Right renal cortex interstitium (tissue), 3 donors: ENCODE measurements at places on chromosomes 5 and 9. TPM values are rescaled to one million over a fixed set of nuclear protein-coding genes. Genes with fewer than 3 reads are reported as not detected.

DNA sequence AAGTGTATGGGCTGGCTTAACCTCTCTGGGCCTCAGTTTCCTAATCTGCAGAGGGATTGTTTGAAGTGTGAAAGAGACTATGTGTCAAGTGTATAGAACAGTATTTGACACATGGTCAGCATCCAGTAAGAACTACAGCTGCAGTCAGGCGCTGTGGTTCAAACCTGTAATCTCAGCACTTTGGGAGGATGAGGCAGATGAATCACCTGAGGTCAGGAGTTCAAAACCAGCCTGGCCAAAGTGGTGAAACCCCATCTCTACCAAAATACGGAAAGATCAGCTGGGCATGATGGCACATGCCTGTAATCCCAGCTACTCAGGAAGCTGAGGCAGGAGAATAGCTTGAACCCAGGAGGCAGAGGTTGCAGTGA, 31.9 kb upstream of the STING1 start:
- no peak for DNase-seq

- DNase-seq = no peak
These were observed 79.4 kb downstream of the LURAP1L start for GRCh38 chr9:12854221-12854620.

- DNase-seq = no peak
These were observed 160.6 kb downstream of the PPP2R2B start for GRCh38 chr5:146717951-146718350.

DNA sequence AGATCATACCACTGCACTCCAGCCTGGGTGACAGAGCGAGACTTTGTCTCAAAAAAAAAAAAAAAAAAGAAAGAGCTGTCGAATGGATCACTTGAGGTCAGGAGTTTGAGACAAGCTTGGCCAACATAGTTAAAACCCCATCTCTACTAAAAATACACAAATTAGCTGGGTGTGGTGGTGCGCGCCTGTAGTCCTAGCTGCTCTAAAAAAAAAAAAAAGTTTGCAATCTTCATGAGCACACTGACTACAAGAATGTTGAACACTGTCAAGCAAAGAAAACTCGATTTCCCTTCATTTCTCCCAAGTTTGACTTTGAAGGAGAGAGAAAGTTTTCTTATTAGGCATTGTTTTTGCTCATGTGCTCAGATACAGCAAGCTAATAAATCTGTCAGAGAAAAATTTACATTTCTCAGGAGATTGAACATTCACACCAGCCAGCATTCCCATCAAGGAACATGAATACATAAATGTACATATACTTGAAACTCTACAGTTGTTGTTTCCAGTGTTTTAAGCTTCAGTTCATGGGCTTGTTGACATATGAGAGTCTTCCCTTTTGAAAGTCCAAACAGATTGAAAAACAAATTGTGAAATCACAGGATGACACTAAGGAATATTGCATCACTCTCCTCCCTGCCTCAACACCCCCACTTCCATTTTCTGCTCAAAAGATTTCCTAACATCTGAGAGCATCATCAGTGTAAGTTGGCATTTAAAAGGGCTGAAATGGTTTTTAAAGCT, 81.8 kb downstream of the ARRDC3 start:
- DNase-seq = no peak

- no peak for DNase-seq
These were observed 115.4 kb downstream of the SLC25A46 start for GRCh38 chr5:110854200-110854599.

DNA sequence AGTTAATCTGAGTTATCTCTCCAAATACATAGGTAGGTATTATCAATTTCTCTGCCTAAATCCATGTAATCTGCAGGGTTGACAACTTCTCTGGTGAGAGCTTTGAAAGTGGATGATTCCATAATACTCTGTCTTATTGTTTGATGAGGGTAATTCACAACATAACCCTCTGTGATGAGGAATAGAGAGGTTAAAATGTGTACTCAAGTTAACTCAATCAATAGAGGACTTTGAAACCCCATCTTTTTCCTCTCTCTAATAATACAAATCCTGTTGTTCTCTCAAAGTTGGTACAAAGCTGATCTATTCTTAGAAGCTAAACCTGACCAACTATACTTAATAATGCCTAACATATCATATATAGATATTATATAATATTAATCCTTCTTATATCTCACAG, 100.1 kb downstream of the PLPPR1 start:
- DNase-seq = no peak

DNA sequence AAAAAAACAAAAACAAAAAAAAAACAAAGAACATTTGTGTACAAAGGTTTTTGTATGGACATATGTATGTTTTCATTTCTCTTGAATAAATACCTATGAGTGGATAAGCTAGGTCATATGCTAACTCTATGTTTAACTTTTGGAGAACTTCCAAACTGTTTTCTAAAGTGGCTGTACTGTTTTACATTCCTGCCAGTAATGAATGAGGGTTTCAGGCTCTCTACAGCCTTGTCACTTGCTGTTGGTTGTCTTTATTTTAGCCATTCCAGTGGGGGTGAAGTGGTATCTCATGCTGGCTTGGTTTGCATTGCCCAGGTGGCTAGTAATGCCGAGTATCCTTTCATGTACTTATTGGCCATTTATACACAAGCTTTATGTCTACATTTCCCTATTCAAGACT, 9.1 kb upstream of the TRIO start:
- DNase-seq = no peak

DNA sequence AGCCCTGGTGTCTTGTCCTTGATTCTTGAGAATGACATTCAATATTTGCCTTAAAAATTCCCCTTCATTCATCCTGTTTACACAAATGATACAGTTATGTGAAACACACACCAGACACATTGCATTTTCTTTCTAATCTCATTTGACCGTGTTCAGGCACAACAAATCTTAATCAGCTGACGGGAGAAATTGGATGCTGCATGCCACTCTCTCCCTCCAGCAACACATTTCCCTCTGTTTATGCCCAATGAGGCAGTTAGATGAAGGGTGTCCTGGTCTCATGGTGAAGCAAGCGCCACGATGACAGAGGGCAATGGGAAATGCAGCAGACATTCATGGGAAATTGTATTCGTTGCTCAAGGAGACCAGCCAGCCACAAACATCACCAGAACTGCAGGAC, 3.2 kb upstream of the FGF1 start:
- no peak for DNase-seq

- DNase-seq = no peak
These were observed 16.2 kb downstream of the MTX3 start for GRCh38 chr5:79974886-79975285.

GRCh38 chr5:504326-505154, 19.7 kb downstream of the SLC9A3 start:
- no peak for DNase-seq

- DNase-seq = no peak
These were observed 391.5 kb downstream of the HTR1A start for GRCh38 chr5:63570752-63571151.

GRCh38 chr5:59587489-59588337, 305.8 kb downstream of the PDE4D start:
- DNase-seq = peak; percentile 71

- DNase-seq = no peak
These were observed 30.0 kb upstream of the MAMDC2 start for GRCh38 chr9:70013598-70014196.

DNA sequence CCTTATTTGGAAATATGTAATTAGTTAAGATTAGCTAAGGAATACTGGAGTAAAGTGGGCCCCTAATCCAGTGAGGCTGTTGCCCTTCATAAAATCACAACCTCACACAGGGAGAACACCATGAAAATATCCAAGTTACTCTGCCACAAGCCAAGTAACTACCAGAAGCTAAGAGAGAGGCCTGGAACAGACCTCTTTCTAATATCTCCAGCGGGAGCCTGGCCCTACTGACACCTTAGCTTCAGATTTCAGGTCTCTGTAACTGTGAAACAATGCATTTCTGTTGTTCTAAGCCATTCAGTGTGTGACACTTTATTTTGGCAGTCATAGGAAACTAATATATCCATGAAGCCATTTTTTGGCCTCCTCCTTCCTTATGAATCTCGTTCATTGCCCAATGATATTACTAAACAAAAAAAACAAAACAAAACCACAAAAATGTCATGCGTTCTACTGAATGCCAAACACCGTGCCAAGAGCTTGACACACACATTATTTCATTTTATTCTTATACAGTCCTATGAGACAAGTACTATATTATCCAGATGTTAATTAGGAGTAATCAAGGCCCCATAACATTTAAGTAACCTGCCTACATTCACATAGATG, 699.0 kb downstream of the MAT2B start:
- DNase-seq = no peak

- DNase-seq = no peak
These were observed 314.1 kb upstream of the PTGER4 start for GRCh38 chr5:40365342-40366330.

GRCh38 chr5:151881621-151882225, 42.9 kb downstream of the GLRA1 start:
- DNase-seq = no peak

- DNase-seq = no peak
These were observed 139.8 kb downstream of the MPDZ start for GRCh38 chr9:13139641-13140171.

DNA sequence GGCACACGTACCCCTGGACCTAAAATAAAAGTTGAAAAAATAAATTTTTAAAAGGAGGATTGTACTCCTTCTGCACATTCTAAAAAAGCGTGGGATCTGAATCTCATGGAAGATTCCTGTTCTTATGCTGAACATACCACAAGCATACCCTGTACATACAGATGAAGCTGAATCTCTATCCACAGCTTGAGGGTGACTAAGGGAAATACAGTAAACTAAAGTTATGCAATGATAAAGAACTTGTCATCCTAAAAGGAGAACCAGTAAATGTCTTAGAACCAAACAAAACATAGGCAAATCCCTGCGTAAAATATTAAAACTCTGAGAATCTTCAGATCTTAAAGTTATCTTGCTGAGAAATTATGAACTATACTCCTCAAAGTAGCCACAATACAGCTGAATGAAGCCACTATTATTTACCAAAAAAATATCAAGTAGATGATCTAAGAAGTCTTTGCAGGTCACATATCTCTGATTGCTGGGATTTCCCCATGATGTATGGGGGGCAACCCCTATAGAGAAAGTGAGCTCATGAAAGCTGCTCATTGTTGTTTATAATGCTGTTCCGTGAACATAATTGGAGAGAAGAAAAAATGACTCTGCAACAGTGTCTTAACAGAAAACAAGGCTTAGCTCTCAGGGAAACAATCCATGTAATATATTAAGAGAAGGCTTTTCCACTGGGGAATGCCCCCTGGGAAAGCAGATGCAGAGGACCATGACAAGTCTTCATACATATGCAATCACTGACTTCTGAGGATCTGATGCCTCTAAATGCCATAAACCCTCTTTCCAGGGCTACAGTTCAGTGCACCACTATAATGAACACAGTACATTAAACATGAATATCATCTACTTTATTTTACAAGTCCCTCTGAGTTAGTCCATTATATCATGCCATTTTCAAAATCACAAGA, 210.1 kb downstream of the EPB41L4A start:
- no peak for DNase-seq

- DNase-seq = no peak
These were observed 38.1 kb downstream of the BASP1 start for GRCh38 chr5:17255471-17256021.

- DNase-seq = no peak
These were observed 56.2 kb downstream of the ACER2 start for GRCh38 chr9:19464764-19465585.

- no peak for DNase-seq
These were observed 101.2 kb downstream of the LIX1 start for GRCh38 chr5:97041239-97041638.

DNA sequence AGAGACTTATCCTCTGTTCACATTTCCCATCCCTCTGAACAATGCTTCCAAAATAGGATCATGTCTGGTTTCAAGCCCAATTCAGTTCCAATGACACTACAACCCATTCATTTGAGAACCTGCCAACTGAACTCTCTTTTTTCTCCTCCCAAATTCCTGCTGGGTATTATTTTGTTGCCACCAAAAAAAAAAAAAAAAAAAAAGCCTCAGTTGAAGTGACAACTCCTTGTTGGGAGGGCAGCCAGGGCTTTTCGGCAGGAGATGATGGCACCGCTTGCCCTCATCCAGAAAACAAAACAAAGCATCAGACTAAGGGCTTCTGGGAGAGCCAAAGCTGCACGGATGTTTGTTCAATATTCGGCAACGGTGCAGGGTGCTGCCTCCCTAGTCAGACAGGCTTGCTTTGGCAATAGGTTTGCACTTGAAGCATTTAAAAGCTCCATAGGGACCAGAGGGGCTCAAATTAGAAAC, 30.6 kb upstream of the TRIM32 start:
- DNase-seq = no peak

DNA sequence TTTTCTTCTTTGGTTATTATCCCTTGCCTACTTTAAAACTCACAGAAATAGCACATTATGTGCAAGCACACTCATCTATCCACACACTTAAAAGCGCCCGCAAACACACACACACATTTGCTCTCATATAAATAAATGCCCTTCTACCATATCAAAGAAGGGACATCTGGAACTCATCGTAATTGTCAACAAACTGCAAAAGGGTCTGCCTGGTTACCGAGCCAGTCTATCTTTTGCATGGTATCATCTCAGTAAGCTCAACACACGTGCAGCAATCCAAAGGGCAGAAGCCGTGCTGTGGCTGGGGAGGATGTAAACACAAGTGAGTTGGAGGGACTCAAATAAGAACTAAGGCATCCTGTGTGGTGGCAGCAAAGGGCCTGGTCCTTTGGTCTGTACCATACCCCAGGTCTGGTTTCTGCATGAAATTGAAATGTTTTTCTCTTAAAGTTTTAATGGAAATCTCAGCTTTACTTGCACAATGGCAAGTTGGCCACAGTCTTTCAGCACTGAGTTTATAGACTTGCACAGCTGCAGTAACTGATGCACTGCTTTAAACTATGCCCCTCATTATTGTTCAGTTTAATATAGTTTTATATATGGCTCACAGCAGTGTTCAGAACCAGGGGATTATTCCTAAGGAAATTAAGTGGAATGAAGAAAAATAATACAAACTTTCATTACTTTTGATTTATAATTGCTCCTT, 331.0 kb downstream of the ADAMTS6 start:
- DNase-seq = no peak

GRCh38 chr5:142388696-142389095, 63.9 kb upstream of the SPRY4 start:
- no peak for DNase-seq

DNA sequence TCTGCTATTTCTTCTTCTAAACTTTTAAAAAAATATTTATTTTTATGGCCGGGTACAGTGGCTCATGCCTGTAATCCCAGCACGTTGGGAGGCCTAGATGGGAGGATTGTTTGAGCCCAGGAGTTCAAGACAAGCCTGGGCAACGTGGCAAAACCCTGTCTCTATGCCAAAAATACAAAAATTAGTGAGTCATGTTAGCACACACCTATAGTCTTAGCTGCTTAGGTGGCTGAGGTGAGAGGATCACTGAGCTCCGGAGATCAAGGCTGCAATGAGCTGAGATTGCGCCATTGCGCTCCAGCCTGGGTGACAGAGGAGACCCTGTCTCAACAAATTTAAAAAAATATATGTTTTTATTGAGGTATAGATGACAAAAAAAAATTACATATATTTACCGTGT, 5.6 kb downstream of the AP3S1 start:
- DNase-seq = no peak

GRCh38 chr9:88403340-88403739, 15.1 kb downstream of the SPIN1 start:
- no peak for DNase-seq

Gene PCDHA5
- 0.12 TPM for polyA plus RNA-seq

Gene CREBRF
- 24.6 TPM for polyA plus RNA-seq

Gene CEL
- polyA plus RNA-seq = 2.8 TPM

Gene TTC33
- polyA plus RNA-seq = 44.8 TPM

Gene FCN2
- polyA plus RNA-seq = 0.52 TPM

Gene TMC1
- polyA plus RNA-seq = 0.55 TPM

Gene BTNL8
- polyA plus RNA-seq = 0.54 TPM

Gene CAMSAP1
- polyA plus RNA-seq = 21.5 TPM

Gene RPP25L
- polyA plus RNA-seq = 28.8 TPM

Gene ZDHHC12
- polyA plus RNA-seq = 14.4 TPM

Gene ADRB2
- polyA plus RNA-seq = 0.40 TPM

Gene EPB41L4B
- 17.3 TPM for polyA plus RNA-seq
